ENCODE measurements at places on chromosomes 13 and 19.

DNA sequence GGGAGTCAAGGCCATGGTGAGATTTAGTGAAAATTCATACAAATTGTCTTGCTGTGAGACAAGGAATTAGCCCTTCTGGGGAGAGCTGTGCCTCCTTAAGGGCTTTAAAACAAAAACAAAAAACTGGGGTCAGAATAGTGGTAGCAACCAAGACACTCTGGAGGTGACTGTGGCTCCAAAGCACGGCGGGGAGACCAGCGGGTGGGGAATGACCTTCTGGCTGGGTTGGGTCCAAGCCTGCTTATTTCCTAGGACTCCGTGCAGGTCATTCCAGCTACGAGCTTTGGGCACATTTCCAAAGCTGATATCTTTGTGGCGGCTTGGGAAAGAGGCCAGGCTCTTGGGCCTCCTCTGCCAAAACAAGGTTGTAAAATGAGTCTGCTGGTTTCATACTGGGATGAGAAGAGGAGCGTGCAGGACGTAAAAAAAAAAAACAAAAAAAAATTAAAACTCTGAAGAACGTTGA is 348.3 kb downstream of the UQCRFS1 start:
- DNase-seq = no peak

DNA sequence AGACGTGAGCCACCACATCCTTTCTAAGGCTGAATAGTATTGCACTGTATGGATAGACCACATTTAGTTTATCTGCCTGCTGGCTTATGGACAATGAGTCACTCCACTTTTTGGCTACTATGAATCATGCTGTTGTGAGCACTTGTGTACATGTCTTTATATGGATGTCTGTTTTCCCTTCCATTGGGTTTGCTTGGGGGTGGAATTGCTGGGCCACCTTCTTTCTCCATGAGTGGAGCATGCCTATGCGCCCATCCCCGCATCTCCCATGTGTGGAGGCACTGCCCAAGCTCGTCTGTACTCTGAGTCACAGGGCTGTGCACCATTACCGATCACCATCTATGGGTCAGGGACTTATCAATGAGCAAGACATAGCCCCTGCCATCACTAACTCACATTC is 127.2 kb upstream of the GJB6 start:
- no peak for DNase-seq

DNA sequence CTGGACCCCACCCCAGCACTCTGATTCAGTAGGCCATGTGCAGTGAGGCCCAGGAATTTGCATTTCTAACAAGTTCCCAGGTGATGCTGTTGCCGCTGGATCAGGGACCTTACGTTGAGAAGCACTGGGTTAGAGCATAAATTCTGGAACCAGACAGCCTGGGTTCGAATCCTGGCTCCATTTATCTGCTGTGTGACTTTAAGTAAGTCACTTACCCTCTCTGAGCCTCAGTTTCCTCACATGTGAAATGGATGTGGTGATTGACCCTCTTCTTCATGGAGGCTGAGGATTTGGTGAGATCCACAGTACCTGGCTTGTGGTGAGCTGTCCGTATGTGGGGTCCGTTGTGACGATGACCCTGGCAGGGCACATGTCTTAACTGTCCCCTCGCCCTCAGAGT is 15.9 kb downstream of the HIPK4 start:
- no peak for DNase-seq

GRCh38 chr19:35216833-35217648 is 11.5 kb downstream of the FAM187B start:
- DNase-seq = no peak

- no peak for DNase-seq
These were observed 92.3 kb downstream of the COL4A1 start for GRCh38 chr13:110214637-110215036.

DNA sequence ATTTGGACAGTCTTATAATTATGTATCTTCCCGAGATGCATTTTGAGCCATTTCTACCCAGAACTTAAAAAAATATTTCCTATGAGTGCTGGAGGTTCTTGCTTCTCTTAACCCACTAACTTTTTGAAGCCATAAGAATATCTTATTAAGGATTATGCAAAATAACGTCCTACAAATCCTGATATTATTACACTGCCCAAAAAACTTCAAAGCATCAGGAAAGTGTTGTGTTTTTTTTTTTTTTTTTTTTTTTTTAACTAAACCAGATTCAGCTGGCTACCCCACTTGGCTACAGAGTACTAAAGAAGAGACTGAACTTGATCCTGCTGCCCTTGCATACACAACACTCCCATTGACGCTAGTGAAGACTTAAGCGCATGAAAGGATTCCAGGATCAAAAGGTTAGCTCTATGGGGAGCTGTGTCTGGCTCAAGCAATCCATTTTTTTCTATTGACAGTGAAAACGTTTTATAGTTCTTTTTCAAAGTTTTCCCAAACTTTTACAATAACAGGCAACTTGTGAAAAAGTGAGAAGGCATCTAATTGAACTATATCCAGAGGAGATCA is 141.4 kb downstream of the KCNRG start:
- no peak for DNase-seq

- DNase-seq = no peak
These were observed 1149.1 kb upstream of the PRR20A start for GRCh38 chr13:55991666-55992065.

GRCh38 chr13:50162567-50162966 is 147.3 kb downstream of the KCNRG start:
- no peak for DNase-seq

- no peak for DNase-seq
These were observed 10.6 kb downstream of the ABHD17A start for GRCh38 chr19:1874554-1875185.

DNA sequence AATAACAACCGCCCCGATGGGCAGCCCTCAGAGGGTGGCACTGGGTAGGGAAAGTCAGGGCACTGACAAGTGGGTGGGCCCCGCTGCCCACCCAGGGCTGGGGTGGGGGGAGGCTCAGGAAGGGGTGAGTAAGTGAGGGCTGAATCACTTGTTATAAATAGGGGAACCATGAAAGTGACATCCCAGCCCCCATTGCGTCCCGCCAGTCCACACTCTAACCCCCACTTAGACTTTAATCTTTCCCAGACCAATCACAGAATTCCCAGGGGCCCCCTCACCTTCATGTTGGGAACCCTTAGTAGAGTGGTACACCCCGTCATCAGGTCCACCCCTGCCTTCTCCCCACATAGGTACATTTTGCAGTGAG is 37.0 kb upstream of the NANOS3 start:
- DNase-seq = no peak

DNA sequence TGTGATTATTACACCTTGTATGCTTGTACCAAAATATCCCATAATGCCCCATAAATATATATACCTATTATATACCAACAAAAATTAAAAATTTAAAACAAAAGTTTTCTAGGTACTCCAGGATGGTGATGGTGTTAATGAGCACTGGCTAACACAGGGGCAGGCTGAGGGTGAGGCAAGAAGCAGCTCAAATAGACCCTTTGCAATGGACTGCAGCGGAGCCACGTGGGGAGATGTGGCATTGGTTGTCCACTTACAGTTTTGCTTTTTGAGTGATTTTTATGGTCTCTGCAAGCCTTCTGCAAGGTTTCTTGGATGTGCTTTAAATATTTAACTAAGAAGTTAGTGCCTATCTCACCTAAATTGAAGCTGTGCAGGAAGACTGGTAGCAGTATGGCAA is 132.9 kb downstream of the RAP2A start:
- no peak for DNase-seq

DNA sequence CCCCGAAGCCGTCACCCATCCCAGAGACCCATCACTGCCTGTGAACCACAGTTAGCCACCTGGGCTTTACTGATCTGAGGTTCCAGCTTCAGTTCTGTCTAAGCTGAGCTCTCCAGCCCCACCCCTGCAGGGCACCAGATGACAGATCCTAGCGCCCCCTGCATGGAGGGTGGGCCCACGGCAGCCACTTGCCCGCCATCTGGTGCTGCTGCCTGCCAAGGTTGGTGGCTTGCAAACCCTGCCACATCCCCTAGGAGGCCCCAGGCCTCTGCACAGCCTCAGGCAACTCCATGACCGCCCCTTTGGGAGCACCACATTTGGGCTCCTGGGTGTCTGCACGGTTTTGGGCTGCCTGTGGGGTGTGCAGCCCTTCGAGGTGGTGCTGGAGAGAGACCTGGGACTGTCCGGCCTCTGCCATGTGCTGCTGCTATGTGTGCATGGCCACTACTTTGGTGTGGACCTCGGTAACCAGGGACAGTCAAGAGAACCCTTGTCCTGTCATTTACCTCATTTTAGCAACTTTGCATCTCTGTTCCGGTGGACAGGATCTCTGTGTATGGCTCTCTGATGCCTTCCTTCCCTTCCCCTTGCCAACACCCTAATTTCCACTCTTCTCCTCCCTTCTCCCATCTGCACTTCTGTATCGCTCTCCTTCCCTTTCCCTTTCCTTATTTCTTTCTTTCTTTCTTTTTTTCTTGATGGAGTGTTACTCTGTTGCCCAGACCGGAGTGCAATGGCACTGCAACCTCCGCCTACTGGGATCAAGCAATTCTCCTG is 17.4 kb upstream of the SDHAF1 start:
- DNase-seq = no peak

DNA sequence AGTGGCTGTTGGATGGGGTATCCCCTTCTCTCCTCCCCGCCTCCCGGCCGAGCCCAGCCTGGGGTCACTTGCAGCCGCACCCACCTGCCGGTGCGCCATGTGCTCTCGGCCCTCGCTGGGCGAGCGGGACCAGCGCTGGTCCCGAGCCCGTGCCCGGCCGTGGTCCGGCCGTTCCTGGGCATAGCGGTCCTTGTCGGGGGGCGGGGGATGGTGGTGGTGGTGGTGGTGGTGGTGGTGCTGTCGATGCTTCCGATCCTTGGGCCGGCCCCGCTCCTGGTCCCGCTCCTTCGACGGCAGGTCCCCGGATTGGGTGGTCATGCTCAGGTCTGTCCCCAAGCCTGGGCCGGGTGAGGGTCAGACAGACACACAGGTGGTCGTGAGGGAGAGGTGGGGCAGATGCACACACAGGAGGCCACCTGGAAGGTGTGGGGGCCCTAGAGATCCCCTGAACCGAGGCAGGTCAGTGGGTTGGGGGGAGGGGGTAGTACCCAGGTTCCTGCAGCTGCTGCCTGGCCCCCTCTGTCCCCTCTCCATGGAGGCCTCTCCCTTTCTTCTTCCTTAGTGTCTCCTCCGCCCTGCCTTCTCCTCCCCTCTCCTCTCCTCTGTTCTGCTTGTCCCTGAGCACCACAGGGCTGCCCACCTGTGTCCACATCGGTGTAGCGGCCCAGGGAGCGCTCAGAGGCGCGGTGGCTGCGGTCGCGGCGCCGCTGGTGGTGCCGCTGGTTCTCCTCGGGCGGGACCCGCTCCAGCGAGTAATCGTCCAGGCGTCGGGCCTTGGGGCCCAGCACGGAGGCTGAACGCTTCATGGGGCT is 58.7 kb downstream of the IER2 start:
- no peak for DNase-seq

DNA sequence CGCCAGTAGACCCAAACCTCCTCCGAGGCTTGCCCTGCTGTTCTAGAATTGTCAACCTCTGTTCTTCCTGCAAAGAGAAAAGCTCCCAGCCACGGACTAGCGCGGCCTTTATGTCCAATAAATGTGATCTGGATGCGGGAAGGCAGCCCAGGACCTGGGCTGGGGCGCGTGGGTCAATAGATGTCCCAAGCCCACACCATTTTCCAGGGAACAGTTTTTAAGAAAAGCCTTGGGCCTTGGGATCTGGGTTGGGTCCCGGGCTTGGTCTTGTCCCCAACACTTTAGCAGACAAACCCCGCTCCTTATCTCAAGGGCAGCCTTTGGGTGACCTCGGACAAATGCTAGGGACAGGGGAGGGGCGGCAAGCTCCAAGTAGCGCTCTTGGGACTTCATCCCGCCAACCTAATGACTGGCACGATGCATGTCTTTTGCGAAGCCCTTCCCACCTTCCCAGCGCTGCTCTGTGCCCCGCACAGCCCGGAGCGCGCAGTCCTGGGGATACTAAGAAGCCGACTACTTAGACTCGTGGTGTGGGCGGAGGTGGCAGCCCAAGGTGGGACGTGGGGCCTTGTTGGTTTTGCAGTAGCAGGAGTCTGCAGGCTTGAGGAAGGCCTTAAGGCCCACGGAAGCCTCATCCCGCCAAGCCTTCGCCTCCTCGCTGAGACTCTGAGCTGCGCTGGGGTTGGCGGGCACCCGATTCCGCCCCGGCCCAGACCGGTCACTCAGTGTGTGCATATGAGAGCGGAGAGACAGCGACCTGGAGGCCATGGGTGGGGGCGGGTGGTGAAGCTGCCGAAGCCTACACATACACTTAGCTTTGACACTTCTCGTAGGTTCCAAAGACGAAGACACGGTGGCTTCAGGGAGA is 10.8 kb downstream of the SOX21 start:
- DNase-seq = no peak

DNA sequence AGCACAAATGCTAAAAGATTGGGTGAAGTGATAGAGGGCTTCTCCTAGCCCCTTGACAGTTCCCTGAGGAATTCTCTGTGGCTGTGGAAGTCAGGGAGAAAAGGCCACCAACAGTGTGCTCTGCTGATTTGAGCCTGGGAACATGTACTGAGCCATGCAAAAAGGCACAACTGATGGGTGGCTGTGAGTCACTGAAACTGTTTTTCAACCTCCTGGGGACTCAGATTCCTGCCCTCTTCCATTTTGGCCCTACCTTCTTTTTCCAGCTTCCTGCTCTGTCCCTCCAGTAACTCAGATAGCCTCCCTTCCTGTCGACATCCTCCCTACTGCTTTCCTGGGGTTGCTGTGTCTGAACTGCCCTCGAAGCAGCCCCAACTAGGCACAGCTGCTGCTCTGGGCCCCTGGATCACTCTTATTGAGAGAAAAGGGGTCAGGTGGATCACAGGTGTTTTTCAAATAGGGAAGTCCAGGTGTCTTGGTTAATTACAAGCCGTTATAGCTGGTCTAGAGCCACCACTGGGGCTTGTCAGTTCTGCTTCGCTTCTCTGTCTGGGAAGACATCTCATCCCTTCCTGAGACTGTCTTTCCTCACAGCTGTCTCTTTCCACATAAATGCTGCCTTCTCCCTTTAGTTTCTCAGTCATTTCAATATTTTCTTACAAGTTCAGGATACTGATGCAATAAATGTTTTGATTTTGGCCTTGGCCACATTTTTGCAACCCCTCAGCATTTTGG is 13.7 kb downstream of the FAM124A start:
- DNase-seq = no peak
